ENCODE measurements at places on chromosomes 7 and 10.

DNA sequence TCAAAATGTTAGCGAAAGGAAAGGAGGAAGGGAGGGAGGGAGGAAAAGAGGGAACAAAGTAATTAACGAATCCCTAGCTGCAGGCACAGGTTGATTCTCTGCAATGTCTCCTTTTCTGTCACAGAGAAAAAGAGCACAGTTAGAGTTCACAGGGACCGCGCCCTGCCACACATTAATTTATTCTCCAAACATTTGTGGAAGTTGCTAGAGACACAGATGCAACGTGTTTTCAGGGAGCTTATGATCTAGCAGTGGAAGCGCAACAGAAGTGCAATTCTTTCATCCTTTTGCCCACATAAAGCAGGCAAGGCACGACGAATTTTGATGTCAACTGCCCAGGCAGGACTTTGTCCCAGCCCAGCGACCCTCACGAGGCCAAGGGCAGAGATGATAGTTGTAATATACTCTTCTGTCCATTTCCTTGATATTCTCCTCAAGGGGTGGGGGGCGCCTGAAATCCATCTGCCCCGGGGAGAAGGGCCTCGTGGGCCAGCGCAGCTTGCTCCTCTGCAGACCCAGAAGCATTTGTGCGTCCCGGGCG, 101.7 kb upstream of the ZNF438 start:
- no peak for DNase-seq

- no peak for DNase-seq
These were observed 60.3 kb downstream of the ABI1 start for GRCh38 chr10:26800468-26800867.

DNA sequence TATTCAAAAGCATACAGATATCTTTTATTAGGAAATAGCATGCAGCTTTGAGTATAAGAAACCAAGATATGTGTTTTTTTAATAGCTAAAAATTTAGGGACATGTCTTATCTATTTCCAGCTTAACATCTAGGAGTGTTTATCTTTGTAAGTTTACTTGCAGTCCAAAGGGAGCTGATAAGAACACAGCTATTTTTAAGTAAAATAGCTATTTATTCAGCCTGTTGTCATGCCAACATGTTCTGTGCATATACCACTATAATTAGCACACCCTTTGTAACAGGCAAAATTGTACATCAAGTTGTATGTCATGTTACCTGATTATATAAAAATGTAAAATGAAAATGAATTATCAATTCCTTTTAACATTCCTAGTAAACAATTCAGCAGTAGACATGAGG, 29.6 kb downstream of the FAM133B start:
- no peak for DNase-seq

DNA sequence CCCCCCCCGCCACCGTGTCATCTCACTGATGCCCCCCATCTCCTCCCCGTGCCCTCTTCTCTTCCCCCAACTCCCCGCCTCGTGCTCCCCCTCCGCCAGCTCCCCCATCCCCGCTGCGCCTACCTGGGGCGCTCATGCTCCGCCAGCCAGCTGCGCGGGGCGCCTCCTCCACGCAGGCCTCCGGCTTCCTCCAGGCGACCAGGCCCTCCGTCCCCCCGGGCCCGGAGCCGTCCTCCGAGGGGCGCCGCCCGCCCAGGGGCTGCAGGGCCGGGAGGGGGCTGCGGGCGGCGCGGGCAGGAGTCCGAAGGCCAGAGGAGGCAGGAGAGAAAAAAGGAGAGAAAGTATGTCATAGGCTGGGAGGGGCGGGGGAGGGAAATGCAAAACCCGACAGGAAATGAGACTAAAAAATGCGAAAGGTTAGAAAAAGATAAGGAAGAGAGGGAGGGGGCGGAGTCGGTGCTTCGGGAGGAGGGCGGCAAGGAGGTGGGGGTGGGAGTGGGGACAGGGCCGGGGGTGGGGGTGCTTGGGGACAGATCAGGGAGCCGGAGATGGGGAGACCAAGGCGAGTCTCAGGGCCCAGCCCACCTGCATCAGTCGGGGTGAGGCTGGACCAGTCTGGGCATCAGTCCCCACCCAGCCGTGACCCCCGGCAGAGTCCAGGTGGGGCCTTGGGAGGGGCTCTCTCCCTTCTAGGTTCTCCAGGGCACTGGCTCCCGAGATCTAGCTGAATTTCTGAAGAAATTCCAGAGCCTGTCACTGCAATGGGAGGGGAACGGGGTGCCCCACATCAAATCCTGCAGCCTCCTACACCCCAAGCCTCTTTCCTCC, at the start of gene CARD11:
Gene CARD11 (minus strand): TSS at position 324 of the 828 bp plus-strand sequence. CDS start 85,361 bp downstream, outside the sequence.
- no peak for DNase-seq

GRCh38 chr7:105934572-105935185, 28.4 kb upstream of the CDHR3 start:
- no peak for DNase-seq

DNA sequence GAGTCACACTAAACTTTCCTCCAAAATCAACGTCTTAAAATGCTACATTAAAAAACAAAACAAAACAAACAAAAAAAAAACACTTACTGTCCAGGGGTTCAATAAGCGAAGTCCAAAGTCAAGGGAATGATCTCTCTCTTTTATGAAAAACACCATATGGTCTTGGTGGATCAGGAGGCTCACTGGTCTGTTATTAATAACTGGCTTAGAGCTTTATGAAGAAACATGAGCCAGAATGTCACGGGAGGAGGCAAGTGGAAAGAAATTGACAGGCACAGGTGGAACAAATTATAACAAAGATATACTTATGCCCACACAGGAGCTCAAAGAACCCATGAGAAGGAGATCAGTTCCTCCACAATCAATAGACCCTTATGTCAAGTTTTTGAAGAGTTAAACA, at the start of gene MRLN:
Gene MRLN (minus strand): TSS at position 189 of the 400 bp plus-strand sequence.
- DNase-seq = no peak

GRCh38 chr10:80487791-80488538, 33.9 kb downstream of the TSPAN14 start:
- no peak for DNase-seq

GRCh38 chr7:149719912-149720335, 53.5 kb downstream of the ZNF467 start:
- DNase-seq = no peak

- no peak for DNase-seq
These were observed 245.1 kb downstream of the TWIST1 start for GRCh38 chr7:18872344-18872743.

DNA sequence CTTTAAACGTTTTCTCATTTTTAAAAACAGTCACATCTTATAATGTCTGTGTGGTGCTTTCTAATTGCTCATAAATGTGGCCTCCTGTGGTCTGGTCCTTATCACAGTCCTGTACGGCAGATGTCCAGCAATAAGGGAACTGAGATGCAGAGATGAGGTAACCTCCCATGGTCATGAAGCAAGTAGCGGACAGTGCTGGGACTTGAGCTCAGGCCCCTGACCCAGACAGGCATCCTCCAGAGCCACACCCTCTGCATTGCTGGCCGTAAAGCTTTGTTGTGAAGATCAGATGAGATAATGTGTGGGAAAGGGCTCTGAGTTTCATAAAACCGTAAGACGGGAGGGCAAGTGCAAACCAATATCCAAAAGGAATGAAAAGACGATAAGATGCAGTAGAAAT, 48.2 kb downstream of the DYNC2I1 start:
- DNase-seq = no peak

- DNase-seq = no peak
These were observed 767.7 kb downstream of the TYW1 start for GRCh38 chr7:67764289-67764688.

GRCh38 chr10:57017356-57018037, 656.4 kb upstream of the ZWINT start:
- no peak for DNase-seq

- DNase-seq = no peak
These were observed 401.1 kb upstream of the PODXL start for GRCh38 chr7:131957338-131958020.

- DNase-seq = no peak
These were observed 647.2 kb downstream of the GRM8 start for GRCh38 chr7:126605553-126605952.

- DNase-seq = no peak
These were observed 55.1 kb upstream of the PPIF start for GRCh38 chr10:79292026-79292766.
